Astrocyte of the spinal cord (primary cell): ENCODE measurements at places on chromosomes 4 and X.

DNA sequence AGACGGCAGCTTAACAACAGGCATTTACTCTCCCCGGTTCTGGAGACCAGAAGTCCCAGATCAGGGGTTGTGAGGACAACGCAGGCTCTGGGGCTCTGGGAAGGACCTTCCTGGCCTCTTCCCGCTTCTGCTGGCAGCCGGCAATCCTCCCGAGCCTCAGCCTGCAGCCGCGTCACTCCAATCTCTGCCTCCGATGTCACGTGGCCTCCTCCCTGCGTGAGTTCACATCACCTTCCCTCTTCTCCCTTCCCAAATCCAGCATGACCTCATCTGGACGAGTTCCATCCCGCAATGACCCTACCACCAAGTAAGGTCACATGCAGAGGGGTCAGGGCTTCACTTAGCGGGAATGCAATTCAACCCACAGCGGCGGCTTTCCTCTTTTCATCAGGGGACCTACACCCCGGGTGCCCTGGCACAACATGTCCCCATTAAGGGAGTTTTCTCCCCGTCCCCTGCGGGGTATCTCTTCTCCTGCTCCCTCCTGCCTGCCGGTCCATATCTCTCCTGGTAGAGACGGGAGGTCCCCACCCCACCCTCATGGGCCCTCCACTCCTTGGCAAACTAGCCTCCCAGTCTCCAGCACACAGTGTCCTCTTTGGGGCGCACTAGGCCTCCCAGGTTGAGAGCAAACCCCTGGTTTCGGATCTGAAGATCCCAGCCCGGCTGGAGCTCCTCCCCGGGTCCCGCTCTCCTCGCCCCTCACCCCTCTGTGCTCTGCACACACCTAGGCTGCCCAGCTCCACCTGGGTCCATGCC is 25.5 kb downstream of the ABLIM2 start:
- DNase-seq: no peak

GRCh38 chrX:150573702-150574101 is 5.3 kb downstream of the MTM1 start:
- no peak for DNase-seq

DNA sequence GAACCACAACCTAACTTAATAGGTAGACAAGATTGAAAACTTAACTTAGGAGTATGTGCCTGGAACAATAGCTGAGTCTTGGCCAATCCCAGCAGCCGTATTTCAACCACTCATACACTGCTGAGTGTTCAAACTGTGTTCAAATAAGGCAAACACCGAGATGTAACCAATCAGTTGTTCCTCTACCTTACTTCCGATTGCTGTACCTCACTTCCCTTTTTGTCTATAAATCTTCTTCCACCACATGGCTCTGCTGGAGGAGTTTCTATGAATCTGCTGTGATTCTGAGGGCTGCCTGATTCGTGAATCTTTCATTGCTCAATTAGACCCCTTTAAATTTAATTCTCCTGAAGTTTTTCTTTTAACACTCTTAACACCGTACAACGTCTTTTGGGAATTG is 108.0 kb downstream of the ANAPC4 start:
- DNase-seq: no peak

GRCh38 chrX:152915541-152916241 is 17.8 kb downstream of the ZNF185 start:
- DNase-seq: peak; percentile 76

GRCh38 chr4:47349326-47349725 is 114.2 kb downstream of the COMMD8 start:
- DNase-seq: peak; percentile 66

DNA sequence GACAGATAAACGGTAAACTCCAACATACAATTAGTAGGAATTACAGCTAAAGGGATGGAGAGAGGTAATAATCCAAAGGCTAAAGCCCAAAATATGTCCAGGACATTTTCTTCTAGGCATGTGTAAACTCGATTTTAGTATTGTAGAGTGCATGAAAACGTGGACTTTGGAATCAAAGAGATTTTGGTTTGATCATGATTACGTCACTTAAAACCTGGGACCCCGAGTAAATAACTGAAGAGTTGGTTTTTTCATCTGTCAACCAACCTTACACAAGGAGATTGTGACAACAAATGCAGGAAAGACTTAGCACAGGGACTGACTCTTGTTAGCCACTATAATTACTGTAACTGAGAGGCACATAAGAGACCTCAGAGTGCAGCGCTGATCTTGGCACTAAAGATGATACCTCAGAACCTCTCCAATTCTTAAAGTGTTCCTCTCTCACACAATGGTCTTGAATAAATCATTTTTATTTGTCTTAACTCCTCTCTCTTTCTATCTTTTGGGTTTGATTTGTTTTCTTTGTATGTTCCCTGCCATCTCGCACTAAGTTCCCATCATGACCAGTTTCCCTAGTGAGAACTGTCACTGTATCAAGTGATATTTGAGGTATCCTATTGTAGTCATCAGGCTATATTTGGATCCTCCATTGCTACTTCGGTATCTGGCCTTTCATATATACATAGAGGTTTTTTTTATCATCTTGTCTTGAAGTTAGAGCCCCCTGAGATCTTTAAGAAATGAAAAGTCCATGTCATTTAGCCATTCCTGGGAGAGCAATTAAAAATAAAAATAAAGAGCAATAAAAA is 32.2 kb upstream of the MSL3 start:
- DNase-seq: no peak

- no peak for DNase-seq
Observed at GRCh38 chrX:34657726-34658070, 613 bp upstream of the TMEM47 start.

- DNase-seq: no peak
Observed at GRCh38 chr4:144948421-144948820, 149.6 kb downstream of the ANAPC10 start.

DNA sequence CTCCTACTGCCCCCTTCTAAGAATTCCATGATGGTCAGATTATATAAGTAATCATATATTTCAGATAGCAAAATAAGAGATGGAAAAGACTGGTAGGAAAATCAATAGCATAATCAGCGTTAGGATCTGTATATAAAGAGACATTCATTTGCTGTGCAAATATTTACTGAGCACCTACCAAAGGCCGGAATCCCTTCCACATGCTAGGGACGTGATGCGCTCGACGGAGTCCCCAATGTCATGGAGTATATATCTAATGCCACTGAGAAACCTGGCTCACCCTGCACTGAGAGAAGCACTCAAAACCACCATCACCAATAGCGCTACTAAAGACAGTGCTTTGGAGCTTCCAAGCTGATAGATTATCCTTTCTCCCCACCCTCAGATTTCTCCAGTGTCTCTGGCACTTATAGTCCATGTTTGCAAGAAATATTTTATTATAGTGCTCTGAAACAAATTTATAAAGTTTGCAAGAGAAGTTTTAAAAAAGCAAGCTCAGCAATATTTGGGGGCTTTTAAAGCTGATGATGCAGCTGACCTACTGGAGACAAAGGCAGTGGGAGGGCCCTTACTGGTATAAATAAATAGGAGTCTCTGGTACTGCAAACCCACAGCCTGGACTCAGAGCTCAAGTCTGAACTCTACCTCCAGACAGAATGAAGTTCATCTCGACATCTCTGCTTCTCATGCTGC is at the start of gene CXCL13:
Gene CXCL13 (plus strand): TSS at position 611 of the 693 bp plus-strand sequence. CDS start 46 bp downstream, at position 657.
- DNase-seq: no peak

DNA sequence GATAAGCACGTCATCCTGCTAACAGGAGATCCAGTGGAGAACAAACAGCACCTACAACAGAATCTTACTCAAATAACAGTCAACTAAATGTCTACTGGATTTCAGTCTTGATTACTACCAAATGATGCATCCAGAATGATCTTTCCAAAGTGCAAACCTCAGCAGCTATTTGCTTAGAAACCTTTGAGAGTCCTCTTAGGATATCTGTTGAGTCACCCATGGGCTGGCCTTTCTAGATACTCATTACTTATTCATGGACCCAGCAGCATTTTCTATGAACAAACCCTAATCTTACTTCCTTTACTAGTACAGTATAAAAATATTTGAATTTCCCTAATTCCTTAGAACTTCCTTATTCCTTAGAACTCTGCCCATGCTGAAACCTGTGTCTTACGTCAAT is 118.5 kb upstream of the PABPC4L start:
- DNase-seq: peak; percentile 5

DNA sequence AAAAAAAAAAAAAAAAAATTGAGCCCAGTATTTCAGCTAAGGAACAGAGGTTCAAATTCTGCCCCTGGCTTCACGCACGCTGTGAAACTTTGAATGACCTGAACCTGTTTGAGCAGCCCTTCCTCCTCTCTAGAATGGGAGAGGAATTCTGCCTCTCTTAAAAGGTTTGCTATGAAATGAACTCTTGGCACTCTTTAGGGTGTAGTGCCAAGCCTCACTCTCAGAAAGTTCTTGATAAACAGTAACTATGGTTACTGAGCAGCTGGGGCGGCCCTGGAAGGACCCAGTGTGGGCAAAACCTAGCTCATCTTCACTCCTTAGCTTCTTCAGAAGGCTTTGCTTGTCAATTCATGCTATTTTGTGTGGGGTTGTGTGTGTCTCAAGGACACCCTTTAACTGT is 73.7 kb downstream of the GEMIN8 start:
- DNase-seq: no peak
